Right lung (tissue), 10 donors: ENCODE measurements at places on chromosomes 13 and 19.
A peak's percentile ranks its signal among the peaks of the same experiment; 100 is the strongest.

GRCh38 chr13:44498969-44499368, 77.2 kb downstream of the TSC22D1 start:
- DNase-seq: no peak

DNA sequence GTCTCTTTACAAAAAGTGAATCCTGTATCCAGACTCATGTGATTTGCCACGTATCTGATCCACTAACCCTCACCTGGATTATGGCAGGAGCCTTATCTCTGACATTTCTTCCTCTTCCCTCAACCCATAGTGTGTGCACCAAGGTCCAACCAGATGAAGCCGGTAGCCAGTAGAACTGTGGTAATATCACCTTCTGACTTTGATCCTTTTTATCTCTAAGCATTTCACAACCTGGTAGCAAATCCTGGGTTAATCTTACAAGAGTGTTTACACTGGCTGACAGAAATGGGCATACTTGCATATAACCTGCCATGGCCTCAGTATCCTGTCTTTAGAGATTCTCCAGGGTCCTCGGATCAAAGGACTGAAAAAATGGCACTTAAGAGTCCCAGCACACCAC, 1.9 kb downstream of the ZNF417 start:
- no peak for DNase-seq

DNA sequence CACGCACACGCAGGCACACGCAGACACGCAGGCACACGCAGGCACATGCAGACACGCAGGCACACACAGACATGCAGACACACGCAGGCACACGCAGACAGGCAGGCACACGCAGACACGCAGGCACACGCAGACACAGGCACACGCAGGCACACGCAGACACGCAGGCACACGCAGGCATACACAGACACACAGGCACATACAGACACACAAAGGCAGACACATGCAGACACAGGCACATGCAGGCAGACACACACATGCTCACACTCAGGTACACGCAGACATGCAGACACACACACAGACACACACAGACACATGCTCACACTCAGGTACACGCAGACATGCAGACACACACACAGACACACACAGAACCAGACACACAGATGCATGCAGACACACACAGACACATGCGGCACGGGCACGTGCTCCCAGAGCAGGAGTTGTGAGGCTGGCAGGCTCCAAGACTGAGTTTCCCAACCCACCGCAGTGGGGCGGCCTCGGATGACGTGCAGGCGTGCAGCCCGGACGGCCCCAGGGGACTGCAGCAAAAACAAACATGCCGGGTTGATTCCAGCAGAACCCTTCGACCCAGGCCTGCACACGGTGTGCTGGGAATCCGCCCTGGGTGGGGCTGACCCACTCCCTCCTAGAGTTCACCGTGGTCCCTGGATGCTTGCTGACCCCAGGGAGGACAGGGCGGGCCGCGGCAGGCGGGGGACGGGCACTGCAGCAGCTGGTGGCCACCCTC, 100.0 kb downstream of the GADD45B start:
- no peak for DNase-seq

DNA sequence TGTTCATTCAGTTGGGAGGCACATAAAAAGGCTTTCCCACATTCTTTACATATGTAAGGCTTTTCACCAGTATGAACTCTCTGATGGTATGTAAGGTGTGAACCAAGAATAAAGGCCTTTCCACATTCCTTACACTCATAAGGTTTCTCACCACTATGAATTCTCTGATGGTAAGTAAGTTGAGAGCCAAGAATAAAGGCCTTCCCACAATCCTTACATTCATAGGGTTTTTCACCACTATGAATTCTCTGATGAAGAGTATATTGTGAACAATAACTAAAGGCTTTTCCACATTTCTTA, 29.3 kb downstream of the ZNF571 start:
- DNase-seq: no peak

GRCh38 chr19:18612772-18613588, at the start of gene TMEM59L:
Gene TMEM59L, plus strand, starts transcription at chr19:18612870. Its CDS starts 89 bp downstream, at chr19:18612959.
- no peak for DNase-seq

DNA sequence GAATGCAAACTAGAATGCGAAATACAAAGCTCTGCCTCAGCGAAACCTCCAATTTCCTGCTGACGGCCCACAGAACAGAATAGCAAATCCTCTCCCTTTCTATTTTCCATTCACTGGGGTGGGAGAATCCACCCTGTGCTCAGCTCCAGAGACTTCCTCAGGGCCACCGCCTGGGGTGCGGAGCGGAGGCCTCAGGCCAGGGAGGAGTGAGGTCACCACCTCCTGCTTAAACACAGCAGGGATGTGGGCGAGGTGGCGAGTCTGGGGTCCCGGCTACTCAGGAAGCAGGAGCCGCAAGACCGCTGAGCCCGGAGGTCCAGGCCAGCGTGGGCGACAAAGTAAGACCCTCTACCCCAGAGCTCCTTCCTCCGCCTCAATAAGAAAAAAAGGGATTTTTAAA, 666 bp upstream of the ZNF320 start:
- no peak for DNase-seq

- DNase-seq: no peak
These were observed 904 bp upstream of the SIGLEC9 start for GRCh38 chr19:51123802-51124201.

GRCh38 chr19:31372246-31372781, 23.1 kb upstream of the TSHZ3 start:
- no peak for DNase-seq

DNA sequence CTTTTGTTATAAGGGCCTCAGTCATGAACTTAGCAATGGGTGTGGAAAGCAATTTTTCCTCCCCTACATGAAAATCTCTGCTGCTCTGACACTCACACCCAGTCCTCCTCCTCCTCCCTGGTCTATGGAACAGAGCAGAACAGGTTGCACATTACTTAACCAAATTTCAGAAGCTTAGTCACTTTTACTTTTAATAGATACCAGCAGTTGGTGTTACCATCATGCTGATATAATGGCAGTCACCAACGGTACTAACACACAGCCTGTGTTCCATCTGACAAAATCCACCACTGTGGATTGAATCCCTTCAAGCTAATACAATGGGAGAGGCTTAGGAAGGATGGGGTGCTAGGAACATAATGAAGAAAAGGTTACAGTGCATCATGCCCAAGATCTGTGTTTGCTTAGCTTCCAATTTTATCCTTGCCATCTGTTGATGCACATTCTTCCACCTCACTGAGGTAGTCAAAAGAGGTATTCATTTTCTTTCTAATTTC, 9.8 kb downstream of the TPT1 start:
- no peak for DNase-seq

- peak; percentile 5 for DNase-seq
These were observed 22.7 kb upstream of the MAB21L1 start for GRCh38 chr13:35499196-35499662.

DNA sequence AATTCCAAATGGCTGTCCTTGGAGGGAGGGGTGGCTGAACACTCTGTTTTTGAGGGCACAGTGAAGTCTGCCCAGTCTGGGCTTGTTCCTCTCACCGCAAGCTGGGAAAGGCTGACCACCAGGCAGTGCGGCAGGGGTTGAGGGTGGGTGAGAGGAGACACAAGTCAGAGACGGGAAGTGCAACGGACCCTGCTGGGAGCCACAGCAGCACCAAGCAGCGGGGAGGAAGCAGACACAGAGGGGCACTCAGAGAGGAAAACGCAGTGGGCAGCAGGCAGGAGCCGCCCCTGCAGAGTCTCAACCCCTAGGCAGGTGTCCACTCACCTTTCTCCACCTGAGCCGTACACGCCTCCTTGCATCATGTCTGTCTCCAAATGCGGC, 15.6 kb downstream of the AKAP8L start:
- DNase-seq: no peak

GRCh38 chr13:47794963-47795362, 206.1 kb downstream of the SUCLA2 start:
- DNase-seq: no peak

DNA sequence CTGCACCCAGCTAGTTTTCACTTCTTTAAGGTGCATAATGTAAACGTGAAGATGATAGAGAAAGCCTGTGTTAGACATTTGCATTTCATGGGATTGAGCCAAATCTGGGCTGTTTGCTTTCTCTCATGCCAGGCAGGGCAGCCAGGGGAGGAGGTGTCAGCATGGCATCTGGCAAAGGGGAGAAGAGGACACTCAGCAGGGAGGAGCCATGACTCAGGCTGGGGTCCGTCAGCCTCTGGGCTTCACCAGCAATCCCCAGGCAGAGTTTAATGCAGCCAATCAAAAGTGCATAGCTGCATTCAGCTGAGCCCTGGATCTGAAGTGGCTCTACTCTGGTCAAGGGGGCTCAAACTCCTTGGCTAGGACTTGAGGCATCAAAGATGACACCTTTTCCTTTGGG, 23.5 kb downstream of the EBPL start:
- DNase-seq: no peak

DNA sequence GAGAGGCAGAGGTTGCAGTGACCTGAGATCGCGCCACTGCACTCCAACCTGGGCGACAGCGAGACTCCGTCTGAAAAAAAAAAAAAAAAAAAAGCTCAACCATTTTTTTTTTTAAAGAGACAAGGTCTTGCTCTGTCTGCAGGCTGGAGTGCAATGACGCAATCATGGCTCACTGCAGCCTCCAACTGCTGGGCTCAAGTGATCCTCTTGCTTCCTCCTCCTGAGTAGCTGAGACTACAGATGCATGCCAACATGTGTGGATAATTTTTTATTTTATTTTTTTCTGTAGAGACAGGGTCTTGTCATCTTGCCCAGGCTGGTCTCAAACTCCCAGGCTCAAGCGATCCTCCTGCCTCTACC, 10.3 kb downstream of the EHD2 start:
- DNase-seq: peak; percentile 61

DNA sequence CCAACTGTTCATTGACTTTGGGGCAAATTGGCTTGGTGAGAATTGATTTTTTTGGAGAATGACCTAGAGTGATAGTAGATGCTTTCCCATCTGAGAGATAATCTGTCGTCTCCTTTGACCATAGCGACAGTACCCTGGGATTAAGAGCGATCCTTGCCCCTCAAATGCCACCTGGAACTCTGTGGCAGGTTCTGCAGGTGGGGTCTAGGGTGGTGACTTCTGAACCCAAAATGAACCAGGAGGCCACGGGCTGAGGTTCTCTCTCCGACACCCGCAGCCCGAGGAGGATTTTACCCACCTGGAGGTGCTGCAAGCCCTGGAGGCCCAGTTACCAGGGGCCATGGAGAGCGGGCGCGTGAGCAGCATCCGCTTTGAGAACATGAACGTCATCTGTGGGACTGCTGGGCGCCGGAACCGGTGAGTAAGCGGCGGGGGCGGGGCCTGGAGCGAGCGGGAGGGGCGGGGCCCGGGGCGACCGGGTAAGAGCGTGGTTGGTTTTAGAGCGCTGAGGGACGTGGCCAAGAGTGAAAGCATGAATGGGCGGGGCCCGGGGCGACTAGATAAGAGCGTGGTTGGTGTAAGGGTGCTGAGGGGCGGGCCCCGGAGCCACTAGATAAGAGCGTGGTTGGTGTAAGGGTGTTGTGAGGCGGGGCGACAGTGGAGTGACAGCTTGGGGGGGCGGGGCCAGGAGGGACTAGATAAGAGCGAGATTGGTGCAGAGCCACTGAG, 8.6 kb downstream of the C19orf81 start:
- DNase-seq: peak; percentile 74

DNA sequence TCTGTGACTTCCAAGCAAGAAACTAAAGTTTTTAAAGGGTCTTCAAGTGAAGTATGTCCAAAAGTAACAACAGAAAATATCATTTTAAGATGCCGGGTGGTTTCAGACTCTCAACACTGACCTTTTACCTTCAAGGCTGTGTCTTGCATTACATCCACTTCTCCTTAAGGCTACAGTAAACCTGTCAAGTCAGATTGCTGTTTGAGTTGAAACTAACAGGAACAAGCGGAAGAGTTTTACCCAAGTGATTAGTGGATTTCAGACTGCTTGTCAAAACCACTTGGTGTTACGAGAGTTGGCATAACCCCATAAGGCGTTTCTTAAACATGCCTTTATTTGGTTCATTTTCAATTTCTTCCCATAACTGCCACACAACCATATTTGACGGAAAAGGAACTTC, 283.1 kb downstream of the DCT start:
- no peak for DNase-seq

- no peak for DNase-seq
These were observed 100.2 kb downstream of the ZIC5 start for GRCh38 chr13:99871249-99871898.

DNA sequence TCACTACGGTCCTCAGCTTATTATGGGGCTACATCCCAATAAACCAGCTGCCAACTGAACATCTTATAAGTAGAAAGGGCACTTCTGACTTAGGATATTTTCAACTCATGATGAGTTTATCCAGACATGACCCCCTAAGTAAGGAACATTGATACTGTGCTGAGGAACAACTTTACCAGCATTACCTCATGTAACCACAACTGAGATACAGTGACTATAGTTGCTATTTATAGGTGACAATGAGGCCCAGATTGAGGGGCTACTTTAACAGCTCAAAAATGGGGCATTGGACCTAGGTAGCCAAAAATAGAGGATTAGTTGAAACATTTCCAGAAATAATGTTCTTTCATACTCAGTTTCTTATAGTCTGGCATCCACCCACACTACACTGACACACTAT, 26.8 kb downstream of the SKA3 start:
- DNase-seq: no peak

DNA sequence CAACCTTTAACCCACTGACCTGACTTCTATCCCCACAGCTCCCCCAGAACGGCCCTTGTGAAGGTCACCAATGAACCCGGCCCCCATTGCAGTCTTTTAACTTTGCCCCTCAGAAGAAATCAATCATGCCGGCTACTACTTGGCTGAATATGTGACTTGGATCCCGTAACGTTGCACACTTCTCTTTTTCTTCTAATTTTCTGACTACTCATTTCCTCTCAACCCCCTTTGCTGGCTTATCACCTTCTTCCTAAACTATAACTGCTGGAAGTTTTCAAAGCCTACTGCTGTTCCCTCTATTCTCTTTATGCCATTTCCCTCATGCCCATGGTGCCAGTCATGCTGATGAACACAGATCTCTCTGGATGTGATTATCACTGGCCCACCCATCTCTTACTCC, 367.6 kb downstream of the DNAJC15 start:
- DNase-seq: no peak

DNA sequence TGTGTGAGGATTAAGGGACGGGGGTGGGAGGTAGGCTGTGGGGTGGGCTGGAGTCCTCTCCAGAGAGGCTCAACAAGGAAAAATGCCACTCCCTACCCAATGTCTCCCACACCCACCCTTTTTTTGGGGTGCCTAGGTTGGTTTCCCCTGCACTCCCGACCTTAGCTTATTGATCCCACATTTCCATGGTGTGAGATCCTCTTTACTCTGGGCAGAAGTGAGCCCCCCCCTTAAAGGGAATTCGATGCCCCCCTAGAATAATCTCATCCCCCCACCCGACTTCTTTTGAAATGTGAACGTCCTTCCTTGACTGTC, 5.5 kb downstream of the FOSB start:
- DNase-seq: no peak
